Iris pigment epithelial cell (primary cell): ENCODE measurements at places on chromosomes 7 and 10.

DNA sequence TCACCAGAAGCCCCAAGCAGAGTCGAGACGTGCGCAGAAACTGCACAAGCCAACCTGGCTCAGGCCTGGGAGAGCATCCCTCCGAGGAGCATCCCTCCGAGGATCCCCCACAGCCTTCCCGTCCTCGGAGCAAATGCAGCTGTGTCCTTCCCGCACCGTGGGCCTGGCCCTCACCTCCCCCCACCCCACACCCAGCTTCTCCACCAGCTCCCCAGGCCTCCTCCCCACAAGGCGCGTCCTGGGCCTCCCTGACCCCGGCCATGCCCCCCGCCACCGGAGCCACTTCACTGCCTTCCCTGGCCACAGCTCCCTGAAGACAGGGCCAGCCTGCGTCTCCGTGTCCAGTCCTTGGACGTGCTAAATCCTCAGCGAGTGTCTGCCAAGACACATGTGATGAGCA, 60.6 kb downstream of the PTPRN2 start:
- no peak for DNase-seq

DNA sequence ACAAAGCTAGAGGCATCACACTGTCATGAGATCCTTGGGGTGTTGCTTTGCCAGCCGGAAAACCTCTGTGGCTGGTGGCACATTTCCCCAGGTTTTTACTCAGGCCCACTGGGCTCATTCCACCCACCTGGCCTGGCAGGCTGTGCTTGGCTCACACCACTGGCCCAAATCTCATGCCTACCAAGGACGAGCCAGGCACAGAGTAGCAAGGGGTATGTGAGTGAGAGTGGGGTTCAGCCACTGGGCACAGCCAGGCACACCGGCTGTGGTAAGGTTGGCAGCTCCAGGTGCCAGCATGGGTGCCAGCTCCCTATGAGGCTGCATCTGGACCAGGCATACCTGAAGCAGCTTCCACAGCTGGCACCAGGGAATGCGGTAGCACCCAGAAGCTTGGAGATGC, 21.4 kb downstream of the STEAP1 start:
- no peak for DNase-seq

- no peak for DNase-seq
Measured at GRCh38 chr10:70760271-70760787, 24.8 kb downstream of the TBATA start.

GRCh38 chr7:101185258-101185839, 5.3 kb upstream of the NAT16 start:
- DNase-seq = peak; percentile 62

- DNase-seq = no peak
Measured at GRCh38 chr10:88028072-88028471, 164.6 kb downstream of the PTEN start.

- DNase-seq = no peak
Measured at GRCh38 chr7:30436518-30436917, 42.1 kb downstream of the NOD1 start.

DNA sequence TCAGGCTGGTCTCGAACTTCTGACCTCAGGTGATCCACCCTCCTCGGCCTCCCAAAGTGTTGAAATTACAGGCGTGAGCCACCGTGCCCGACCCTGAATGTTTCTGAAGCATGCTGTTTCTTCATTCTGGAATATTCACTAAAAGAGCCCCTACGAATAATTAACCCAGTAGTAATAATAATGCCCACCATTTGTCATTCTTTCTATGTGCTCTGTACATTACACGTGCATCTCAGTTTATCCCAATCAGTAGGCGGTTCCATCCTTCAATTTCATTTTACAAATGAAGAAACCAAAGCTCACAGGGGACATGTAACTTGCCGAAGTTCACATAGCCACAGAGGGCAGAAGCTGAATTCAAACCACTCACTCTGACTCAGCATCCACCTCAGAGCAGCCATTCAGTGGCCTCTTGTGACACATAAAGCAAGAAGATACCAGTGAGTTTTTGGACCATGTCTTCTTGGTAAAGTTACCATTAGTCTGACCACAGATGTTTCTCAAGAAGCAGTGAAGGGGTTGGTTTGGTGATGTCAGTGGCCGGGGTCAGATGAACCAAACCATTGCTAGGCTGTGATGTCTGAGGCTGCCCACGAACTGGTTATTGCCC, 71.9 kb upstream of the DUSP5 start:
- peak; percentile 99 for DNase-seq

DNA sequence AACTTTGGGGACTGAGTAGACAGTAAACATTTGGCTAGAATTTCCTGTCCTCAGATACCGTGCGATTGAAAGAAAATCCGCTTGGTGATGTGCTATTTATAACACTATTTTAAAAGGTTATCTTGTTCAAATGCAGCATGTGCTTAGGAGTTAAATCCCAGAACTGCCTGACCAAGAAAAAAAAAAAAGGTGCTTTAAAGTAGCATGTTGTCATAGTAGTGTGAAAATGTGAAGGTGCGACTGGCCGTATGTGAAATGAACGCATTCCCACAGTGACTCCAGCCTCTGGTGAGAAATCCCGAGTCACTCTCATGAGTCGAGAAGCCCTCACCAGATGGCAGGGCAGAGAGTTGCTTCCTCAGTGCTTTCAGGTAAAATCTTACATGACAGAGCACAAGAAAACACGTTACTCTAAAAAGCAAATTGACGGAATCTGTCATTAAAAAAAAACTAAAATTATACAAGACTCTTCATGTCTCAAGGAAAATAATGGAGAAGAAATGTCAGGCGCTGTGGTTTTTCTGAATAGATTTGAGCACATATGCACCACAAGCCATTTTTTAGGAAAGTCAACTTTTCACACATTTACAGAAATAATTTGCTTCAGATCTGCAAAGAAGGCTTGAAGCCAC, 18.4 kb upstream of the KLF6 start:
- no peak for DNase-seq

DNA sequence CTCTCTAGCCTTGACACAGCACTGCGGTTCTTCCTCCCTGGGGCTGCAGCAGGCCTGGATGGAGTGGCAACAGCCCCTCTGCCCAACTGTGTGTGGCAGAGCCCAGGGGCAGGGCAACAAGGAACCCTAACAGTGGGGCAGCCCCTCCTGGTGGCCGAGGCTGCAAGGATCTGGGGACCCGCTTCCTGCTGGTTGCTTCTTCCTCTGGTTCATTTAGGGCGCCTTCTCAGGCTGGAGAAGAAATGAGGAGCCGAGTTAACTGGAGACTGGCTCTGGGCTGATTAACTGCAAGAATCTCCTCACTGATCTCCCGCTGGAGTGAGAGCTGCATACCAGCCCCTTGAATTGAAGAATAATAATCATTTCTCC, 80.1 kb upstream of the EMX2 start:
- DNase-seq = peak; percentile 26

GRCh38 chr7:136726460-136726859, 142.0 kb upstream of the CHRM2 start:
- DNase-seq = no peak

DNA sequence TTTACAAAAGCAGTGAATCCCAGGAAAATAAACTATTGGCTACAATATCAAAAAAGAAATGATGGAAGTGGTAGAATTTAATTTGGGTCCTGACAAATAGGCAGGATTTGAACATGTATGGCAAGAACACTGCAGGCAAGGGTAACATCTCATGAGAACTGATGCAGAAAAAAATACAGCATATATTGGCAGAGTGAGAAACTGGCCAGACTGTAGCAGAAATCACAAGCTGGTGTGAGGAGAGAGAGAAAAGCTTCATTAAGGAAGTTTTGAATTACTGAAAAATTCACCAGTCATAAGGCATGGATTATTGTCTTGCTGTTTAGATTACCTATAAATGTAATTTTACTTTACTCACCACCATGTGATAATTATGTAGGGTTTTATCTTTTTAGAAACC, 77.4 kb downstream of the ZEB1 start:
- DNase-seq = no peak

DNA sequence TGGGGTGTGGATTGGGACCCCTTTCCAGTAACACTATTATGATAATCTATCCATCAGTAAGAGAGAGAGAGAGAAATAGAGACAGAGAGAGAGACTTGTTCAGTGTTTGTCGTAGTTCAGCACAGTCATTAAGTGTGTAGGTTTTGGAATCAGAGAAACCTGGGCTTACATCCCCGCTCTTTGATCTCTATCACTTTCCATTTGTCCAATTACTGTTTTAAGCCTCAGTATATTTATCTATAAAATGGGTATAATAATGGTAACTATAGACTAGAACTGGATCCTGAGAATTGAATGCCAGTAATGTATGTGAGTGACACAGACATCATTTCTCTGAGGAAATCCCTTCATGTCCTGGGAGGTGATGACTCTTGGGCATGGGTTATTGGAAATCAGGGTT, 460.5 kb downstream of the PLXNA4 start:
- no peak for DNase-seq

DNA sequence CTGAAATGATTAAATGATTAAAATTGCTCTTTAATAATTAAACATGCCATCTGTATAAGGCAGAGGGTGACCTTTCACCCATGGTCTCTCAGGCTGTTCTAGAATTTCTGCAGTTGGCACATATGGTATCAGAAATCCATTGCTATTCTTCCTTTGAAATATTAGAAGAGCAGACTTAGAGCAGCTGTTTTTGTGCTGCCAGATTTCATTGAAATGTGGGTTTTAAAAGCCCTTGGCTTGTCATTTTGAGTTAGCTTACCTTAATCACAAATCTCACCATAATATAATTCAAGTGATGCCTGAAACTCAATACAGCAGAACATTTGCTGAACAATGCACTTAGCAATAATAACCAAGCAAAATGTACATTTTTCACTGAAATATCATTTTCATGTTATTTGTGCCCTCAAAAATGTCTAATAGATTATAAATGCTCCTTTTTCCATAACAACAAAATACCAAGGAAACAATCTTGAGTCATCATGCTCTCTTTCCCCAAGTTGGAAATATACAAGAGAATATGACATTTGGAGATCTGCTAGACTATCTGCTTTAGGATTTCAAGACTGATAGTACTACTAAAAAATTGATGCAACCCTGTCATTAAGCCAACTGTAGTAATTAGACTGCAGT, 16.1 kb upstream of the PTTG1IP2 start:
- no peak for DNase-seq

- no peak for DNase-seq
Measured at GRCh38 chr7:25922296-25922695, 229.7 kb upstream of the NFE2L3 start.

- no peak for DNase-seq
Measured at GRCh38 chr7:103010211-103010610, 64.4 kb downstream of the FBXL13 start.

GRCh38 chr7:89761173-89761572, 393.1 kb upstream of the STEAP1 start:
- no peak for DNase-seq

DNA sequence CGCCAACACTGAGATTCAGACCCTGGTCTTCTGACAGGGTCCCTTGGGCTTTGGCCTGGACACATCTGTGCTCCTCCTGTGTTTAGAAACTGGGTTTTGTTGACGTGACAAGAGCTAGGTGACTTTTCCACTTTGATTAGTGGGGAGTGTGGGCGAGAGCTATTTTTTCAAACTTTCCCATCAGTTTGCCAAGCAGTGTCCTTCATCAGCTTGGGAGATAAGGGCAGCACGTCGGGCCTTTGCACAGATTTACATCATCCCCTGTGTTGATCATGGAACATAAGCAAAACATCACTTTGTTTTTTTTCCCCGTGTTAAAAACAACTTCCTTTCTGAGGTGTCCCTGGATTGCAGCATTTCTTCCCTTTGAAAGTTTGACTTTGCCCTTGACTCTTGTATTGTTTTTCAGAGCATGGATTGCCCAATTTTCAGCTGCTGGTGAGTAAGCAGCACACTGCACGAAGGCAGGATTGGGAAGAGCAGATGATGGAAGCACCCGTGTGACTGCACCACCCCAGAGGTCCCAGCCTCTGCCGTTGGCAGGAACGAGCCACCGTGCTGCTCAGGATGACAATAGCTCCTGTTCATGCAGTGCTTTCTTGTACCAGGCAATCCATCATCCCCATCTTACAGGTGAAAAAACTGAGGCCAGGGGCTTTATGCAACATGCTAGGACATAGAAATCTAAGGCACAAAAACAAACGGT, 6.4 kb upstream of the IGFBP1 start:
- DNase-seq = peak; percentile 89

- no peak for DNase-seq
Measured at GRCh38 chr10:89092439-89092838, 101.8 kb downstream of the FAS start.

DNA sequence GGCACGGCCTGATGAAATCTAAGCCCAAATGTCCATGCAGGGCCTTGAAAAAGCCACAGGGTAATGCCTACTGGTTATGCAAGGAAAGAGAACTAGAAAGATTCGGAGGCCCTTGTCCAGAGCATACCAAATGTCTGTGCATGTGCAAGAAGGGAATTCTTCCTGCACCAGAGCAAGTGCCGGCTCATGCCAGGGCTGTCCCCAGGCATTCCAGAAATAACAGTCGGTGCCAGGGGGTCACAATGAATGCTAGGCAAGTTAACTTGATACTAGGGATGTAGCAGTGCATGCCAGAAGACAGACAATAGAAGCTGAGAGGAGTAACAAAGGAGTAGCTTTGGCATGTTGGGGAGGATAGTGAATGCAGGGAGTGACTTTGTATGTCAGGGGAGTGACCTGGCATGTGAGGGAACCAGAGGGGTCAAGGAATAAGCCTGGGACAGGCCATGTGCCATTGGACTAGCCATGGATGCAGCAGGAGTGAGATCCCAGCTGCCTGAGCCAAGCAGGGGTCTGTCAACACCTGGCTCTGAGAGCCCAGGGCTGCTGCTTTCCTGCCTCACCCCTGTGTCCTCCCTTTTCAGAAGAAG, 119.5 kb upstream of the UNC5B start:
- no peak for DNase-seq

- DNase-seq = no peak
Measured at GRCh38 chr7:149748076-149748874, 25.1 kb downstream of the ZNF467 start.

- peak; percentile 96 for DNase-seq
Measured at GRCh38 chr7:75565132-75565837, 73.2 kb downstream of the SPDYE5 start.

DNA sequence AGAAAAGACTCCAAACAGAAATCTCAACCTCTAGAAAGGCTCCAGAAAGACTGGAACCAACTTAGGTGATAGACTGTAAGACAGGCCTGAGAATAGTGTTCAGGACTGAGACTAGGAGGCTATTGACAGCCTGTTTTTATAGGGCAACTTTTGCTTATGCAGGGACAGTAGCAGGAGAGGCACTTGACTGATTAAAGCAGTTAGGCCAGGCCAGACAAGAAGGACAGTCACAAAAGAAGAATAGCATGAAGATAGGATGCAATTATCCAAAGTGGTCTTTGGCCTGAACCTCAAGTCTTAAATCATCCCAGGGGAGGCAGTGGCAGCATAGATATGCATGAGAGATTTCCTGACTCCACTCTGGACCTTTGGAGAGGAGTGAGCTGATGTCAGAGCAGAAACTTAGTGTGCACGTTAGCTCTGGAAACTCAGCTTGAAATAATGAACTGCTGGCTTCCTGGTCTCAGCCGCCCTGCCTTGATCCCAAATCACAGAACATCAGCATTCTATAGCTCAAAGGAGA, 290.6 kb downstream of the SORCS3 start:
- DNase-seq = no peak

- no peak for DNase-seq
Measured at GRCh38 chr10:117684672-117685211, 142.2 kb downstream of the EMX2 start.

- no peak for DNase-seq
Measured at GRCh38 chr10:110044681-110045080, 36.9 kb downstream of the ADD3 start.

- DNase-seq = no peak
Measured at GRCh38 chr10:72759584-72759983, 67.6 kb downstream of the MCU start.
